ACHN (cell line): ENCODE measurements at places on chromosomes 6 and 20.

- DNase-seq, result peak; percentile 32
Observed at GRCh38 chr6:37788259-37788658, 31.3 kb upstream of the ZFAND3 start.

GRCh38 chr6:166707045-166707444 lies 80.0 kb upstream of the RPS6KA2 start:
- peak; percentile 53 for DNase-seq

DNA sequence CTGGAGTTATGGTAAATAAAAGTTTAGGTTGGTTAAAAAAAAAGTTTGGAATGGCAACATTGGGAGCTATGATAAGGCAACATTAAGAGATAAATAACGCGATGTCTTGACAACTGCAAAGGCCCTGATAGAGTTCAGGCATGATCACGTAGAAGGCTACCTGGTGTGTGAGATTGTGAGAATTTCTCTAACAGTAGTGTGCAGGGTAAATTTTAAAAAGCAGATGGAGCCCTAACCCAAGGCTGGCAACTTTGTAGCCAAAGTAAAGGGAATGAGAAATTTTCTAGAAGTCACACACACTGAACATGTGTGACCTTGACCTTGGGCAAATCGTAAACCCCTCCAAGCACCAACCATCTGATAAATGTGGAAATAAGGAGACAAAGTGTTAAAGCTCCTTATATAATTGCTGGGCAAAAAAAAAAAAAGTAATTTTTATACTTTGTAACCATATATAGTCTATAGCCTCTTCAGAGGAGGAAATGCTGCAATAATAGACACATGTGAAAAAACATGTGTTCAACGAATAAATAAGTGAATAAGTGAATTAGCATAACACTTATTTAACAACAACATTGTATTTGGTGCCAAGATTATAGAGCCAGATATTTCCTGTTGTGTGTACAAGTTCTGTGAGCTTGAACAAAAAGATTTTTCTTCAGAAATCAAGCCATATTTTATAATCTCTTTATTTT lies 18.2 kb downstream of the KCNQ5 start:
- no peak for DNase-seq

DNA sequence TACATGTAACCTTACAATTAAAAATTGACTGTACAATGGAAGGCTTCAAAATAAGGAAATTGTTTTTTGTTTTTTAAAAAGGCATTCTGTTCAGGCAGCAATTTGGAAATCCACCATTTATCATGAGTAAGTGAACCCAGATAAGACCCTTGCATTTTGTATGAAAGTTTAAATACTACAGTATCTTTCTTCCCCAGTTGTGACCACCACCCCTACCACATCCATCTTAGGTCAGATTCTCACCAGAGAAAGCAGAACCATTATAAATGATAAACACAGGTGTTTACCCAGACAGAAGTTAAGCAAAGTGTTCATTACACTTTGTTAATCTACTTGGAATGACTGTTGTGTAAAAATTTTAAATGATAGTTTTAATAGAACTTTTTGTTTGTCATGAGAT lies 20.2 kb downstream of the SENP6 start:
- no peak for DNase-seq

GRCh38 chr6:26231006-26231587 lies 133.9 kb upstream of the BTN3A2 start:
- no peak for DNase-seq

- no peak for DNase-seq
Observed at GRCh38 chr6:30964075-30964474, 19.4 kb upstream of the MUC21 start.

GRCh38 chr20:56987986-56988385 lies 278.5 kb downstream of the BMP7 start:
- DNase-seq, result no peak

- DNase-seq, result no peak
Observed at GRCh38 chr20:59565768-59566461, 38.4 kb upstream of the PHACTR3 start.

GRCh38 chr6:134431421-134431859 lies 113.5 kb upstream of the SGK1 start:
- DNase-seq, result peak; percentile 9

DNA sequence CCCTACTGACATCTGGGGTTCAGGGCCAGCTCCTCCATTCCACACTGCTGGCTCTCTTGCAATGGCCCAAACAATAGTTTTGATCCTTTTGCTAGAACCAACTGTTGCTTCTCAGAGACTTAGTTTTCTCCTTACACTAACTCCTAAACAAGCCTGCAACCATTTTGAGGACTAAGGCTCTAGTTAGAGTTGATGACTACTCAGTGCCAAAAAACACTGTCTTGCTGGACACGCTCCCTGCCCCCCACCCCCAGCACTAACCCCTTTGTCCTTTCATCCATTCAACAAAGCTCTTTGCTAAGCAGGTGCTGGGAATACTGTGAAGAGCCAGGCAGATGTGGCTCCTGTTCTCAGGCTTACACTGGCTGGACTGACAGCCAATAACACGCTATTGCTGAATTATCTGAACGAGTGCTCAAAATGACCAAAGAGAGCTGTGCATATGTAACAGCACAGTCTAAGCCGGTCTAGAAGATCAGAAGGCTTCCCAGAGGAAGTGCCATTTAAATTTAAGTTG lies 17.6 kb downstream of the GCLC start:
- DNase-seq, result no peak

- DNase-seq, result no peak
Observed at GRCh38 chr6:144179828-144180227, 29.5 kb downstream of the STX11 start.

GRCh38 chr6:106510090-106510970 lies 119.0 kb downstream of the RTN4IP1 start:
- DNase-seq, result peak; percentile 63

GRCh38 chr6:42331019-42331418 lies 113.4 kb upstream of the MRPS10 start:
- DNase-seq, result no peak

GRCh38 chr6:29564875-29565274 lies 5.3 kb upstream of the UBD start:
- no peak for DNase-seq

- DNase-seq, result no peak
Observed at GRCh38 chr6:74182992-74183391, 487.0 kb downstream of the CD109 start.

DNA sequence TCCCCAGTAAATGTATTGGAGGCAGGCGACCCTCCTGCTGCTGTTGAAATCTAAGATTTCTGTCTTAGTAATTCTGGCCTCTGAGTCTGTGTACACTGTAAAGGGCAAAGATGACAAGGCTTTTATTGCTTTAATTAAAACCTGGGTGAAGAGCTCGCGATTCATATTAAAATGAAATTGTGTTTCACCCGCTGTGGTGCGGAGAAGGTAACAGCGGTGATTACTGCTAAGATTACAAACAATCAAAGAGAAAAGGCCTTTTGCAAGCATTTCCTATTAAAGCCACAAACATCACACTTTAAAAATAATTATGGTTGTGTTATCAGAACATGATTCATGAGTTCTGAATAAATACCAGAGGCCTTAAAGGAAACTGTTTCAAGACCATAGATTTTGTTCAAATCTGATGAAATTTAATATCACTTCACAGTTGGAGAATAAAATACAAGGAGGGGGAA lies 69.3 kb downstream of the TOX2 start:
- no peak for DNase-seq

GRCh38 chr6:53744321-53744720 lies 50.5 kb upstream of the LRRC1 start:
- DNase-seq, result no peak

DNA sequence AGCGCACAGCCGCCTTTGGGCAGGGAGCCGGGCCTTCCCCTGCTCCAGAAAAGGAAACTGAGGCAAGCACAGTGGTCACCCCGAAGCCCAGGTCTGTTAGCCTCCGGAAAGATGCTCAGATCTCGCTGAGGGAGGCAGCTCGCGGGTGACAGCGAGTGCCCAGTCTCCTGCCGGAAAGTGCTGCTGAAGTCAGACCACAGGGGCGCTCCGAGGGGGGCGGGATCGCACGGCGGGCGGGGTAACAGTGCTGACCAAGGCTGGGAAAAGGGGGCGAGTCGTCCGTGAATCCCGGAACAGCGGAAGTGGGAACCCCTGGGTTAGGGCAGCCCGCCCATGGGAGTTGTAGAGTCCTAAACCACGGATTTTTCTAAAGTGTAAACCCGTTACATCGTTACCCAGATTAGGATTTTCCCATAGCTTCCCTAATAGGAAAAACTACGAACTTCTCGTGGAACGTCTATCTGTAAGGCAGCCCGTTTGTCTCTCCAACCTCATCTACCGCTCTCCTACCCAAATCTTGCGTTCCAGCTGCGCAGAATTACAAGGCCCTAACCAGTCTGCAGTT lies 504 bp downstream of the VPS16 start:
- DNase-seq, result peak; percentile 67

DNA sequence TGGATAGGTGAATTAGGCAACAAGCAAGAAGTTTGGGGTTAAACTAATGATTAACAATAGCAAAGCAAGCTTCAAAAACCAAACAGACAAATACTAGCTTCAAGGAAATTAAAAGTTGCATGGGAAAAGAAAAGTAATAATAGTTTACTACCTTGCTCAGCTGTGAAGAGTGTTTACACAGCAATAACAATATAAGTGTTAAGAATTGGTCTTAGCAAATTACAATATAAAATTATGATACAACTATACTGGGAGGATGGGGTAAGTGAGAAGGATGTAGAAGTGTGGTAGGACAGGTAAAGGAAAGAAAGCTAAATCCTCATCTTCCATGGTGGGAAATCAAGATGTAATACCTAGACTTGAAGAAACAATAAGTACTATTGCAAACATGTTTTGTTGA lies 137.7 kb upstream of the MAFB start:
- no peak for DNase-seq
